ENCODE measurements at places on chromosomes 1 and 21.

DNA sequence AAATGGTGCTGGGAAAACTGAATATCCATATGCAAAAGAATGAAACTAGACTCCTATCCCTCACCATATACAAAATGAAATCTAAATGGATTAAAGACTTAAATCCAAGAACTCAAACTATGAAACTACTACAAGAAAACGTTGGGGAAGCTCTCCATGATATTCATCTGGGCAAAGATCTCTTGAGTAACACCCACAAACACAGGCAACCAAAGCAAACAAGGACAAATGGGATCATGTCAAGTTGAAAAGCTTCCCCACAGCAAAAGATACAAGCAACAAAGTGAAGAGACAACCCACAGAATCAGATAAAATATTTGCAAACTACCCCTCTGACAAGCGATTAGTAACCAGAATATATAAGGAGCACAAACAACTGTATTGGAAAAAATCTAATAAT is 13.8 kb downstream of the TTC13 start:
- DNase-seq, result no peak

DNA sequence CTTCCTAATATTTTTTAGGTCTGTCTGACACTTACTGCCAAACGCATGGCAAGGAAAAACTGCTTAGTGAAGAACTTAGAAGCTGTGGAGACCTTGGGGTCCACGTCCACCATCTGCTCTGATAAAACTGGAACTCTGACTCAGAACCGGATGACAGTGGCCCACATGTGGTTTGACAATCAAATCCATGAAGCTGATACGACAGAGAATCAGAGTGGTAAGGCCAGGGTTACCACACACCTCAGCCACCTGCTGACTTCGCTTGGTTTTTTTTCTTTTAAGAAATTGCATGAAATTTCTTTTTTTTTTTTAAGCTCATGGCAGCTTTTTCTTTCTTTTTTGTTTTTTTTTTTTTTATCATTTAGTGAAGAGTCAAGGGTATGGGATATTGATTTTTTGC is 17.2 kb downstream of the ATP1A1 start:
- peak; percentile 51 for DNase-seq

GRCh38 chr1:165954940-165955339 is 127.5 kb downstream of the UCK2 start:
- no peak for DNase-seq

- DNase-seq, result no peak
These were observed 52.7 kb upstream of the GRHL3 start for GRCh38 chr1:24266398-24266941.

DNA sequence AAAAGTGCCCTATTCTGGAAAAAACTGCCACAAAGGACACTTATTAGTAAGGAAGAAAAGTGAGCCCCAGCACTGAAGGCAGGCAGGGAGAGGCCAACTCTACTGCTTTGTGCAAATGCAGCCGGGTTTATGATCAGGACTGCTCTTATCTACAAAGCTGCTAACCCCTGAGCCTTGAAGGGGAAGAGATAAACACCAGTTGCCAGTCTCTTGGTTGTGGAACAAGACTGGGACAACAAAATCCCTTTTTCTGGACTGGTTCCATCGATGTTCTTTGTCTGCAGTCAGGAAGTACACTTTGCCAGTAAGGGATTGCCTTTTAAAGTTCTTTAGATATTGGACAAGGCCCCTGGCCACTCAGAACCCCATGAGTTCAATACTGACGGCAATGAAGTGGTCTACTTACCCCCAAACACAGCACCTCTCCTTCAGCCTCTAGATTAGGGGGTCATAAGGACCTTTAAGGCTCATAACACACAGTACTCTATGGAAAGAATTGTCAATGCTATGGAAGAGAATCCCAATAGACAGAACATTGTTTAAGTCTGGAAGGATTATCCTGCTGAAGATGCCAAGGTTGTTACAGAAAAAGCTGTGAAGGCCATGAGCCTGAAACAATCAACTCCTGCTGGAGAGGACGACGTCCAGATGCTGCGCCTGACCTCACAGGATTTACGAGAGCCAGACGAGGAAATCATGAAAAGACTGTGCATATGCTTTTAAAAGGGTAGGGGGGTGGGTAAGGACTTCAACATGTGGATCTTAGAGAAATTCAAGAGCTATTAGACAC is 43.6 kb downstream of the GNB1 start:
- DNase-seq, result no peak

- no peak for DNase-seq
These were observed 33.1 kb upstream of the VPS26C start for GRCh38 chr21:37300114-37300751.

DNA sequence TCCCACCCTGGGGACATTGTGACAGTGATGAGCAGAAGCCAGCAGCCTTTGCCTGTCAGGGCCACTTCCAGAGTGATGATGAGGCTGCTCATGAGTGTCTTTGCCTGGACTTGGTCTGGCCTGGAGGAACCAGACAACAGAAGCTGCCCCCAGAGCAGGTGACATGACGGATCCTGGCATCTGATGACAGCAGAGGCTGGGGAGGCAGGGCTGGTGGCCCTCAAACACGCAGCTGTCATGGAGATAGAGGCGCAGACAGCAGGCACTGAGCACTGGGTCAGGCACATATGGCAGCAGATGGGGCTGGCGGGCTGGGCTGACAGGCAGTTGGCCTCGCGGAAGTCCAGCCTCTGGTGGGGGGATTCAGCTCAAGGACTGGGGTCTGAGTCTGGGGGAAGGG is 66.4 kb upstream of the STUM start:
- no peak for DNase-seq

DNA sequence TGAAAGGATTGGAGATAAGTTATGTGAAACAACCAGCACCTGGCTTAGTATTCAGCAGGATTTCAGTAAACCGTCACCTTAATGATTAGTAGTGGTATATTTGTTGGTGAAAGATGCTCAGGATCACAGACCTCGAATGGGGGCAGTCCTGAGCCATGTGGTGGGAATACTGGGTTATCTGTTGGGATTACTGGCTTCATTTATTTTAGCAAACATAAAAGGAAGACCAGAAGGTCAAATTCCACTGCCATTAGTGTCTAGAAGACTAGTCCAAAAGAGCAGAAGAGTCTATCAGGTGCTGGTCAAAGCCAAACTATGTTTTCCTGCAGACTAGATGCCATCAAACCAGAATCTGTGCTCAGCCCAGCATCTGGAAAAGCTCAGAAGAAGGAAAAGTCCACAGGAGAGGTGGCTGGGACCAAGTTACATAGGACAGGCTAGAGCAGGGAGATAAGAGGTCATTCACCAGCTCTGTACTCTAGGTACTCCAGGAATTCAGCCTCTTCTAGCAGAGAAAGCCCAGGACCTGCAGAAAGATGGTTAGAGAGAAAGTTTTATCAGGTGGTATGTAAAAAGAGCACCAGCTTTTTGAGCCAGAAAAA is 343.4 kb downstream of the PLPP3 start:
- DNase-seq, result no peak

DNA sequence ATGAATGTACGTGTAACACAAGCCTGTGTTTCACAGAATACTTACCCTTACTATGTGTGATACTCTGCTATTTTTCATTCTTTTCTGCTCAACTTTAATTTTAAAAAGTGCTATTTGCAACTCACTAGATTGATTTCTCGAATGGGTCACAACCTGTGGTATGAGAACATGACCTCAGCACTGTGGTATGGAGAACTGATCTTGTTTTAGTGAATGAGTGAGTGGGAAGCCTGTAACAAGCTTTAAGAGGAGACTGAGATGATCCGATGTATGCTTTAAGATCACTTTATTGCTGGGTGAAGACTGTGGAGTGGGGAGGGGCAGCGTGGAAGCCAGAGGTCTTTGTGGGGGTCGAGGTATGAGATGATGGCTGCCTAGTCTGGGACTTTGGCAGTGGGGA is 21.6 kb downstream of the MECR start:
- no peak for DNase-seq

DNA sequence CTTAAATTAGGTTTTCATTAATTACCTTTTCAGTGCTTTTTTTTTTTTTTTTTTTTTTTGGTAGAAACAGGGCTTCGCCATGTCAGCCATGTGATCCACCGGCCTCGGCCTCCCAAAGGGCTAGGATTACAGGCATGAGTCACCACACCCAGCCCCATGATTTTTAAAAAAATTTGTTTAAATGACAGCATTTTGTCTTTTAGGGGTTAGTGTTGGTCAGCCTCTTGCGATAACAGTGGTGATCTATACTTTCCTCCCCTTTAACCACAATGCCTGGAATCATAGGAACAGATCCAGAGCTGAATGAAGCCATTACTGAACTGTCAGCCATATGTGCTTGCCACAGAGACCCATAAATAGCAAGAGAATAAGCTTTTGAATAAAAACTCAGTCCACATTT is 73.9 kb downstream of the CACHD1 start:
- DNase-seq, result no peak

- DNase-seq, result no peak
These were observed 134.6 kb upstream of the BARHL2 start for GRCh38 chr1:90851711-90852050.

GRCh38 chr1:157438613-157439012 is 113.7 kb downstream of the FCRL5 start:
- DNase-seq, result no peak

DNA sequence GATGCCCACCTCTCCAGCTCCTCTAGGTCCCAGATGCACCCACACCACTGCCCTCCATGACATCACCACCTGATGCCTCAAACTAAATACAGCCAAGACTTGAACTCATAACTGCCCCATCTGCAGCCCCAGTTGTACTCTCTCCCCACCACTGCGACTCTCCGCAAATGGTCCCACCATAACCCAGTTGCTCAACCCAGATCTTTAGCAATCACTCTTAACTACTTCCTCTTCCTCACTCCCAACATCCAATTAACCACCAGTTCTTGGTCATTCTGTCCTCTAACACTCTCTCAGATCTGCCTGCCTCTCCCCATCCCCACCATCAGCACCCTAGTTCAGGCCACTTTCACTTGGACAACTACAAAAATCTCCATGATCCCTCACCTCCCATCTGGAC is 36.8 kb upstream of the PLA2G2C start:
- no peak for DNase-seq
